Activated CD4-positive, alpha-beta T cell treated with anti-CD3 and anti-CD28 coated beads, Interleukin-2, amount 50 U/mL, for 4 hours (primary cell): ENCODE measurements at places on chromosomes 12 and 14.

DNA sequence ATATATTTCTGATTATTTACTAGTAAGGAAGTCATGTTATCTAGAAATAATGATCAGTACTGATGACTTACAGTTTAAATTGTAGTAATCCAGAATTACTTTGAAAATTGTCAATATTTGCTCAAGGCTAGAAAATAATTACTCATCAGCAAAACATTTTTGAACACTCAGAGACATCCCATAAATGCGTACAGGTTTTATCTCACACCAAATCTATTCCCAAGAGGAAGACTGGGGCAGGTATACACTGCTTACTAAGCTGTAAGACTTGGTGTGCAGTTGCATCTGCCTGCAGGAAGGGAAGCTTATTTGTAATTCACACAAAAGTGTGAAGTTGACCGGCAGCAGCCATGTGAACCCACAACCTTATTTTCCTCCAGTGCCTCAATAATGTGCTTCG lies 146.4 kb downstream of the CCER1 start:
- no peak for DNase-seq

GRCh38 chr12:55017416-55017925 lies 2.3 kb upstream of the NEUROD4 start:
- no peak for DNase-seq

GRCh38 chr12:105331805-105332251 lies 1.3 kb downstream of the C12orf75 start:
- peak; percentile 5 for DNase-seq

DNA sequence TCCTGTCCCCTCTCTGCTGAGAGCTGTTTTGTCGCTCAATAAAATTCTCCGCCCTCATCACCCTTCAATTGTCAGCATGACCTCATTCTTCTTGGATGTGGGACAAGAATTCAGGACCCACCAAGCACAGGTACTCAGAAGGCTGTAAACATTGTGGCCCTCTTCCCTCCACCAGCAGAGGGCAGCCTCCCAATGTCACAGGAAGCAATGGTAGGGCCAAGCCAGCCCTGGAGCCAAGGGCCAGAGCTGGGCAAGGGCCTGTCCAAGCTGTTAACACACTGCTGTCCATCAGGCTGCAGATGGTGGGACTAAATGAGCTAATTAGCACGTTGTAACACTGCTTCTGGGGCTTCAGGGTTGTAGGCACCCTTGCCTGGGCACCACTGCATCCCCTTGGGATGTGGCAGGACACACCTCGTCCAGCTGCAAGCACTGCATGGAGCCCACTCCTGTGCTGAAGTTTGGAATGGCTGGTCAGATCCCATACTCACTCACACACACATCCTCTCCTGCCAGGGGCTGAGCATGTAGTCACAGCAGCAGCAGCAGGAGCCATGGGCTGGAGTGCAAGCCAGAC lies 62.7 kb upstream of the HECTD1 start:
- no peak for DNase-seq

- no peak for DNase-seq
Observed at GRCh38 chr12:116196226-116196625, 81.3 kb downstream of the MED13L start.

DNA sequence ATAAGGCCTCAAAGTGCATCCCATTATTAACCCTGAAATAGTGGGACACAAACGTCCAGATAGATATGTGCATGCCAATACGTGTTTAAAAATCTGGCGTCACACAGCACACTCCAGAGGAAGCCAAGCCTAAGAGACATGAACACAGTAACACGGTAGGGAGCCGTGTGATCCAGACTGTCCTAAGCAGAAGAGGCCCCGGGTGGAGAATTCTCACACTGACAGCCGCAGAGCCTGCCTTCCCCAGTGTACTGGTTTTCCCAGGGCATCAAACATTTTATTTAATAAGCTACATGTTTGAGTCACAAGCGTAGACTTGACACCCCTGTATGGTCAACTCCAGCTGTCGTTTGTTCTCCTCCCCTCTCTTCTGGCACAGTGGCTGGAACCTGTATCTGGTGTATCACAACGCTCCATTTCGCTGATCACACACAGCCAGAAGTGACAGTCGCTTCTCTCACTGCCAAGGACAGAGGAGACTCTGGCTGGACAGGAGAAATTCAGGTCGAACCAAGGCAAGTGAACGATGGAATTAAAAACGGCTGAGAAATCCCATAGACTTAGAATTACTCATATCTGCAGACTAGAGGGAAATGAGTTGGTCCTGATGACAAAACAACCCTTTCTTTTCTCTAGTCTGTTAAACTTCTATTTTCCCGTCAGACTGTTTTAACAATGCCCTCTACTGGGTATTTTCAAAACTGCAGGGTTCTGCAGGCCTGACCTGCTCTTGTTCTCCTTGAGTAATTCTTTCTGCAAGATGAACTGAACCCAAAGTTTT lies 359.9 kb downstream of the RGS6 start:
- DNase-seq = no peak

- no peak for DNase-seq
Observed at GRCh38 chr14:95712398-95712797, 1.5 kb downstream of the TCL1A start.

DNA sequence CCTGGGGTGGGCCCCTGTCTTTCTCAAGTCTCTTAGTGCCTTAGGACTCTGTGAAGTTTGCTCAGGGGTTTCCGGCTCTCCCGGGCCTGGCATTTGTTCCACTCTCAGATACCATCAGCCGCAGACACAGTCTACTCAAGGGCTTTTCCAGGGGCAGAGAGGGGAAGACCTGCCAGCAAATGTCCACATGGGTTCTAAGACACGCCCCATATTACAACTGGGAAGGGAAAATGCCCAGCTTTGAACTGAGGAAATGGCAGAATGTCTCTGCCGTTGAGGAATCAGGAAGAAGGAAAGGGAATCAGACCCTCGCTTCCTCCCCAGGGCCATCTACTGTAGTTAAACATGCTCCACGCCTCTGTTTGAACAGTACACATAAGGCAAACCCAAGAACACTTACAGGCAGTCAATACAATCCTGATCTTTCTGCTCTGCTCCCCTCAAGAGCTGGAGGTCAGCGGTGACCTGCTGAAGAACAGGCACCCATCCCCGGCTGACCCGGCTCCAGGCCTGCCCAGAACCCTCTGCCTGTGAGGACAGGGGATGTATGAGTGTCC lies 7.9 kb downstream of the CCDC85C start:
- DNase-seq = no peak

- DNase-seq = no peak
Observed at GRCh38 chr12:53045696-53046045, 4.2 kb upstream of the TNS2 start.

DNA sequence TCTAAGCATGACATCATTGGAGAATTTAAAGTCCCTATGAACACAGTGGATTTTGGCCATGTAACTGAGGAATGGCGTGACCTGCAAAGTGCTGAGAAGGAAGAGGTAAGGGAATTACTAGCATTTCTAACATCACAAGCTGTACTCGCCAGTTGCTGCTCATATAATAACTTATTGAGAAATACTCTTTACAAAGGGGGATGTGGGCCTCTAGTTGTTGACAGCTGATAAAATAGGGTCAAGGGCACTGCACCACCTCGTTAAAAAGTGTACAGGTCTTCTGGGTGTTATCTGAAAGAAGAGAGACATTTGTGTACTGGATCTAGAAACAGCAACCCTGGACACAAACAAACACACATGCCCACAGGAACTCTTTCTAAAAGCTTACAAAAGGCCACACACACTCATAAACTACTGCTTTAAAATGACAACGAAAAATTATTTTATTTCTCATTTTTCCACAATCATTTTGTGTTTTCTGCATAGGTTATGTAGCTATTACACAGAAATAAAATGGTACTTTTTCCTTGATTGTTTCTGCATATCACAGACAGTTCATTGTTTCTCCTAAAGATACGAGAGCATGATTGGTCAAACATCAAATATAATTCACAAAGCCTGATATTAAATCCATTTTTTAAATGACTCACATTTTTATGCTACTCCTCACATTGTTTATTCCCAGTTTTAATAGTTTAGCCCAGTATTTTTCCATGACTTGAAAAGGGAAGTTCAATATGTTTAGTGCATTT lies 391.1 kb downstream of the PAWR start:
- no peak for DNase-seq

GRCh38 chr12:32482226-32482625 lies 82.9 kb downstream of the FGD4 start:
- no peak for DNase-seq

DNA sequence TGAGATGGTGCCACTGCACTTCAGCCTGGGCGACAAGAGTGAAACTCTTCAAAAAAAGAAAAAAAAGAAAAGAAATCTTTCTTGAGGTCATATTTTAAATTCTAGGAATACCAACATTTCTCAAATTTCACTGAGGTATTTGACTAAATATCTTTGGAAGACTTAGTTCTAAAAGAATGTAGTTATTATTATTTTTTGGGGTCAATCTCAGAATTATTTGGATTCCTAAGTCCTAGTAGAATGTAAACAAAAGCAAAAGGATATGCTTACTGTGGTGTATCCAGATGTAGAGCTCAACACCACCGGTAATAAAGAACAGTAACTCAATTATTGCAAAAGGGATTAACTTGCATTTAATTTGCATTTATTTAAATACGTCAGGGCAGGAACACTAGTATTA lies 25.0 kb downstream of the PRICKLE1 start:
- no peak for DNase-seq

DNA sequence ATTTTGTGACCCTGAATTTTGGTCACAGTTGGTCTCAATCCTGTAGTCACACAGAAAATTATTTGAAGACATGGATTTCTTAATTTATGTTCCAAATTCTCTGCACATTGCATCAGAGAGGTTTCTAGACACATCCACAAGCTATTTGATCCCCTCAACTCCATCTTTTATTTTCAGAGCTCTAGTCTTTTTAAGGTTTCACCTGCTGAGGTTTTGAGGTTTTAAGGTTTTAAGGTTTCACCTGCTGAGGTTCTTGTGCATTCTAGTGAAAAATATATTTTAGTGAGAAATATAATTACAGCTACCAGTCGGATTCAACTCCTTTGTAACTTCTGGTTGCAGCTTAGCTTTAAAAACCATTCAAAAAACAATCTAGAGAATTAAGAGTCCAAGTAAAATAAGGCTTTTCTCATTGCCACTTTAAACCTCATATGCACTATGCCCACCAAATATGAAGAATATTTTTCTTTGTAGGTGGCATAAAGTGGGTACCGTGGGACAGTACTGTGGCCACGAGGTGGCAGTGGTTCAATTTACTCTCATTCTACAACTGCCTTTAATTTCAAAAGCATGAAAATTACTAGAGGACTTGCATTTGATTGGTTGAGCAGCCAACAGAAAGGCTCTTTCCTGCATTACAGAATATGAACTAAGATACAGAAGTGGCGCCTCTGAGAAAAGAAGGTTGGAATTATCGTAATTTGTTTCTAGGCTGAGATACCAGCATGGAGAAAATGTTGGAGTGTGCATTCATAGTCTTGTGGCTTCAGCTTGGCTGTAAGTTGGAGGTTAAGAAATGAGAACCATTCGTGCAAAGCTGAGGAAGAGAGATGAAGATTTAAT lies 366.5 kb upstream of the OR4E1 start:
- DNase-seq = peak; percentile 33

DNA sequence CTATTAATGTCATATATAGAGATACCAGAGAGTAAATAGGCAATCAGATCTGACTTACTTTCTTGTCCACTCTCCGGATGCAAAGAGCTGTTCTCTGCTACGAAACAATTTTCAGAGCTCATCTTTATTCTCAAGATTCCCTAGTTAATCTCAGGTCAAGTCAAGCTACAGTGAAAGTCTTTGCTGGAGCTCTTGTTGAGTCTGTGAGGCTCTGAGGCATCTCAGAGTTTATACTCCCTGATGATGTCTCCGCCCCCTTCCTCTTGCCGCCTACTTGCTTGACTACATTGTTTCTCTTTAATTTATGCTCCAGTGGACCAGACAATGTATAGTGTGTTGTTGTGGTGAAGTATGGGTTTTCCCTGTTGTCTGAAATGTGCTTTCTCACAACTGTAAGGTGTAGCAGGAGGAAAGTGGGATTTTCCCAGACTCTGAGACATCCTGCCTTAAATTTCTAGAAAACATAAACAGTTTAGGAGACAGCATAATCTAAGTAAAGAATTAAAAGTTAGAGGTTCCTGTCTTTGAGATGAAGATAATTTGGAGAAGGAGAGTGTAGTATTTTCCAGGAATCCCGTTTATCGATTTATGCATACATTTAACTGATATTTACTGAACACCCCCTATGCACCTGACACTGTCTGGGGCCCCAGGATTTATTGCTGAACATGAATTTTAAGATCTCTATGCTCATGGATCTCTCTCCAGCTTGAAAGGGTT lies at the start of gene CD69:
Gene CD69, minus strand, starts transcription at position 203 of the 720 bp plus-strand sequence. Its CDS starts 81 bp downstream, at position 122.
- DNase-seq = peak; percentile 80

DNA sequence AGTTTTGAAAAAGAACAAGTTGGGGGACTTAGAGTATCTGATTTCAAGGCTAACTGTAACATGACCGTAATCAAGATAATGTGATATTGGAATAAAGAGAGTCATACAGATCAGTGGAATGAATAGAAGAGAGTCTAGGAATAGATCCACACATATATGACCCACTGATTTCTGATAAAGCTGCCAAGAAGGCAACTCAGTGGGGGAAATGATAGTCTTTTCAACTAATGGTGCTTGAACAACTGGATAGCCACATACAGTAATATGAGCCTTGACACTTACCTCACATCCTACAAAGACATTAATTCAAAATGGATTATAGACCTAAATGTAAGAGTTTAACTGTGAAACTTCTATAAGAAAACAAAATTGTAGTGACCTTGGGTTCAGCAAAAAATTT lies 3.8 kb downstream of the PRKCH start:
- no peak for DNase-seq

DNA sequence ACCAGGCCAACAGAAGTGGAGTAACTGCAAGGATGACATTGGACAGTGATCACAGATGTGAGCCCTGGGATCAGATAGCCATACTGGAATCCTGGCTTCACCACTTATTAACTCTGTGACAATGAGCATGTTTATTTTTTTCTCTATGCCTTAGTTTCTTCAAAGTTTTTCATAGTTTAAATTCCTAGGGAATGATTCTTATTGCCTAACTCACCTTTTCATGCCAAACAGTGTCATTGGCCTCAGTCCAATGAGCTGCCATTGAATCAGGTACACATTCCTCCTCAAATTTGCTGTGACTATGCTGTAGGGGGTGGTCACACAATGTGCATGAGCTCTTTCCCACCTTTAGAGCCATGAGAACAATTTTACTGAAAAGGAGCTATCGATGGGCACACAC lies 342.3 kb downstream of the SYT1 start:
- DNase-seq = no peak

GRCh38 chr14:37203423-37203822 lies 5.7 kb downstream of the MIPOL1 start:
- no peak for DNase-seq

DNA sequence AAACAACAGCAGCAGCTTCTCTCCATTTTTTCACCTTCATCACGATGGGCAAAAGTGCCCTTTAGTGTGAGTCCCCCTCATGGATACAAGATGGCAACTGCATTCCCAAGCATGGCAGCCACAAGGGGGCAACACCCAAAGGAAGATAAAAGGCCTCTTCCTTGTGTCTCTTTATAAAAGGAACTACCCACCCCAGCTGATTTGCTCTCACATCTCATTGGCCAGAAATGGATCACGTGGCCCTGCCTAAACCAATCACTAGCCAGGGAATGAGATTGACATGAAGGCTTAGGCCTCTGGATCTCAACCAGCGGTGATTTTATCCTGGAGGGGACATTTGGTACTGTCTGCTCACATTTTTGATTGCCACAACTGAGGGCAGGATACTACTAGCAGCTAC lies 21.9 kb upstream of the IFT81 start:
- DNase-seq = no peak
